ENCODE measurements at places on chromosomes 4 and X. TPM values are rescaled to one million over a fixed set of nuclear protein-coding genes. Genes with fewer than 3 reads are reported as not detected.

- H3K27me3 ChIP-seq, result no peaks in the 10 kb centered on the region
- peak; percentile 31 for DNase-seq
- H3K4me3 ChIP-seq, result no peak overlapping the region
- H3K27ac ChIP-seq, result no peak overlapping the region
Observed at GRCh38 chr4:54840992-54841768, 183.4 kb downstream of the KIT start.

DNA sequence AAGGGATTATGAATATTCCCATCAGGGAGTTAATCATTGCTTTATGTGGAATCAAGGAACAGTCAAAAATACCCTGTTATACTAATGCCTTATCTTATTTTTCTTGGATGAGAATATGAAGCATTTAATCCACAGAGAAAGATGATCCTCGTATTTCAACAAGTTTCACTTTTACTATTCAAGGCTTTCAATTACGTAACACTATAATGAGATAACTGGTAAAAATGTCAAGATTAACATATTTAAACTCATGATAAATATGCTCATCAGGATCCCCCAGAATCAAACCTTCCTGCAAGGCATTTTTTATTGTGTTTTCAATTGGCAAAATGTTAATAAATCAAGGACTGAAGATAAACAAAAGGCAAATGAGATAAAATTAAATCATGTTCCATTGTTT lies 5.1 kb downstream of the ZXDA start:
- H3K27me3 ChIP-seq, result no peaks in the 10 kb centered on the region
- H3K4me3 ChIP-seq, result no peak overlapping the region
- peaks cover 17% of the 10 kb centered on the region for H3K4me1 ChIP-seq
- H3K27ac ChIP-seq, result peak overlapping the region; percentile 53

- H3K36me3 ChIP-seq, result no peaks in the 10 kb centered on the region
- no peak overlapping the region for H3K4me3 ChIP-seq
- DNase-seq, result no peak
- H3K27me3 ChIP-seq, result no peaks in the 10 kb centered on the region
- H3K4me1 ChIP-seq, result no peaks in the 10 kb centered on the region
Observed at GRCh38 chr4:27662426-27662825, 801.8 kb downstream of the STIM2 start.

DNA sequence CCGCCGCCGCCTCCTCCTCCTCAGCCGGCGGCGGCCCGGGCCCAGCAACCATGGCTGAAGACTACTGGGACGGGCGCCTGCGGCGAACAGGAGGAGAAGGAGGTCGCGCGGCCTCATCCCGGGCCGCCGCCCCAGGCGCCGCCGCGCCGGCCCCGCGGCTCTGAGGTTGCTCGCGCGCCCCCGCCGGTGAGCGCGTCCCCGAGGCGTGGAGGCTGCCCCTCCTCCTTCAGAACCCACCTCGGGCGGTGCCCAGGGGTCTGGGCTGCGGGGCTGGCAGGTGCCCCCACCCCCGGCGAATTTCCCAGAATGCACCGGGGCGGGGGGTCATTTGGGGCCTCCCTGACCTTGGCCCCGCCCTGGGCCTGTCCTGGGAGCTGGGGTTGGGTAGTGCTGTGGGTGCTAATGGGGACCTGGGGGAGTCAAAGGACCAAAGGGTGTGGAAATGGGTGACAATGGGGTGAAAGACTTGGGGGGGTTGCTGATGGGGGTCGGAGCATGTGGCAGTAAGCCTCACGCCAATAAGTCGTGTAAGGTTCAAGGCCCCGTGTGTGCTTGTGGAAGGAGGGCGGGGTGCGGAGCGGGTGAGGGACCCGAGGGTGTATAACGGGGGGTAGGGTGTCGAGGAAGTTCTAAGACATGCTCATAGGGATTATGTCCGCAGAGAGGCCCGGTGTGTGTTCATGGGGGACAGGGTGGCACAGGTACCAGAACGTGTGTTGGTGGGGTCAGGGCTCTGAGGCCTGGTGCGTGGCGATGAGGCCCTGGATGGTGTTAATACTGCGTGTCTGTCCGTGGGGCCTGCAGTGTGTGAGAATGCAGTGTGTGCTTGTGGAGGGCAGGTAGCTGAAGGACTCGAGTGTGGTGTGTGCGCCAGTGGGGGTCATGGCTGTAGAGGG lies 687 bp downstream of the CDK16 start:
- peak overlapping the region; percentile 83 for H3K4me3 ChIP-seq
- peaks cover 38% of the 10 kb centered on the region for H3K4me1 ChIP-seq
- H3K27ac ChIP-seq, result peak overlapping the region; percentile 93
- no peaks in the 10 kb centered on the region for H3K27me3 ChIP-seq

DNA sequence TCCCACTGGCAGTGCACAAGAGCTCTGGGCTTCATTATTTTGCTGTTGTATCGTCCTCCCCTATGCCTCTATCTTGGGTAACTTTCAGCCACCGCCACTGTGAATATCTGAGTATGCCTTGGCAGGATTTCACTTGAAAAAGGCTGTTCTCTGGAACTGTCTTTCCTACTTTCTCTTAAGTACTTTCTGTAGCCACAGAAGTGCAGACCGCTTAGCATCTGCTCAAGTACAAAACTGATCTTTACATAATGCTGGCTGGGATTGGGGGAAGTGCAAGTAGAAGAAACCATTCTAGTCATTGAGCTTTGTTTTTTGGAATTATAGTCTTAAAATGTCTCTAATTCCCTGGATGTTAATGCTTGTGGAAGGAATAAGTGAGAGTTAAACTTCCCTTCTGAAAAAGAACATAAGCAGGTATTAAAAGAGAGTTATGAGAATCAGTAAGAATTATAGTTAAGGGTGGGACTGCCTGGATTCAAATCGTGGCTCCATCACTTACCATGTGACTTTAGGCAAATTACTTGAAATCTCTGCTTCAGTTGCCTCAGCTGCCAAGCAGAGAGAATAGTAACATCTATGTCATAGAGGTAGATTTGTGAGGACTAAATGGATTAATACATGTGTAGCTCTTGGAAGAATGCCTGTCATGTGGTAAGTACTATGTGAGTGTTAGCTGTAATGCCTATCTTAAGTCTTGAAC lies 77.5 kb downstream of the MID1IP1 start:
- DNase-seq, result no peak
- H3K27ac ChIP-seq, result no peak overlapping the region
- H3K36me3 ChIP-seq, result no peaks in the 10 kb centered on the region
- no peak overlapping the region for H3K4me3 ChIP-seq
- H3K4me1 ChIP-seq, result no peaks in the 10 kb centered on the region
- no peaks in the 10 kb centered on the region for H3K27me3 ChIP-seq

DNA sequence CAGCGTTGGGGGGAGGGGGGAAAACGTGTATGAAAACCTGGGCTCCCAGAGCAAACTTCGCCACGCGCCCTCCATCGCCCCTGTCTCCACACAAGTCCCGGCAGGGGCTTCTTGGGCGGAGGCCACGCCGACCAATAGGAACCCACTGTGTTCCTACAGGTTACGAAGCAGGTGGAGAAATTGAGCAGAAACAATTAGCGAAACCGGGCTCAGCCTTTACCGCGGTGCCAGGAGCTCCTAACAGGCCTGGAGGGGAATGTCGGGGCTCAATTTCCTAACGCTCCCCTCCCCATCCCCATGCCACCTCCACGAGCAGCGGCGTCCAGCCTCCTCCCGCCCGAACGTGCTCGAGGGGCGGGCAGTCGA lies 589 bp upstream of the KIT start:
- peak overlapping the region; percentile 73 for H3K4me3 ChIP-seq
- H3K27ac ChIP-seq, result peak overlapping the region; percentile 28
- no peaks in the 10 kb centered on the region for H3K36me3 ChIP-seq
- peak; percentile 40 for DNase-seq
- peaks cover 35% of the 10 kb centered on the region for H3K4me1 ChIP-seq

DNA sequence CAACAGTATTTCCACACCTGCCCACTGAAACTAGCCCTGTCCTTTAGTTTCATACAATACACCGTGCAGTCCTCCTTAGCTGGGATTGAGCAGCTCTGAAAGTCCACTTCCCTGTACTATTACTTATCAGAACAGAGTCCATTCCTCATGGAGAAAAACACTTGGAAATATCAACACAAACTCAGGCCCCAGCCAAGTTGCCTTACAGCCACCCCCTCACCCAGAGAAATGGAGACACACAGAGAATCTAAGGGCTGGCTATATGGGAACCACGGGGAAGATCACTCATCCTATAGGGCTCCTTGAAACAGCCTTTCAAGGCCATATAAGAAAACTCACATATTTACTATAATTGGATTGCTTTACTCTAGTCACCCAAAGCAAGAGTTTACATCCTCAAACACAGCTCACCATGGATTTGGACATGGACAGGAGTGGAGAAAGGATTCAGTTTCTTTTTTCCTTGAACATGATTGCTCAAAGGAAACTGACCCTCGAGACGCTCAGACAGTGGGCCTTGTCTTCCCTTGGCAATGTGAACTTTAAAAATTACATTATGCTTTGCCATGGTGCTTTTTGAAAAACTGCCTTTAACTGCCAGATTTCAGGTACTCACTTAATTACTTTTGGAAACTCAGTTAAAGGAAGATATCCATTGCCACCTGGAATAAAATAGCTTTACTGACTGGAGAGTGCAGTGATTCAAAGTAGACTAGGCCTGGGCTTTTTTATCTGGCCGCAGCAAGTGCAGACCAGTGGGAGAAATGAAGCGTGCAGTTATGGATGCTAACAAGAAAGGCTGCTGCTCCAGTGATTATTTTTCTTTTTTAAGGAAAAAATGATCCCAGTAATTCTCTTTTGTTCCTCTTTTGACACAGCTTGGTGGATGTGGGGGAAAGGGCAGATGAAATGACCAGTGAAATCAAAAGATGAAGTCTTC lies 1.6 kb downstream of the SCARB2 start:
- peak overlapping the region; percentile 78 for H3K4me3 ChIP-seq
- no peak for DNase-seq
- peak overlapping the region; percentile 99 for H3K27ac ChIP-seq
- no peaks in the 10 kb centered on the region for H3K27me3 ChIP-seq
- no peaks in the 10 kb centered on the region for H3K36me3 ChIP-seq
- H3K4me1 ChIP-seq, result peaks cover 64% of the 10 kb centered on the region

- no peaks in the 10 kb centered on the region for H3K27me3 ChIP-seq
- DNase-seq, result peak; percentile 49
- no peaks in the 10 kb centered on the region for H3K4me1 ChIP-seq
- H3K4me3 ChIP-seq, result peak overlapping the region; percentile 59
- no peaks in the 10 kb centered on the region for H3K36me3 ChIP-seq
- H3K27ac ChIP-seq, result peak overlapping the region; percentile 95
Observed at GRCh38 chrX:123860983-123861382, 1.1 kb downstream of the XIAP start.

DNA sequence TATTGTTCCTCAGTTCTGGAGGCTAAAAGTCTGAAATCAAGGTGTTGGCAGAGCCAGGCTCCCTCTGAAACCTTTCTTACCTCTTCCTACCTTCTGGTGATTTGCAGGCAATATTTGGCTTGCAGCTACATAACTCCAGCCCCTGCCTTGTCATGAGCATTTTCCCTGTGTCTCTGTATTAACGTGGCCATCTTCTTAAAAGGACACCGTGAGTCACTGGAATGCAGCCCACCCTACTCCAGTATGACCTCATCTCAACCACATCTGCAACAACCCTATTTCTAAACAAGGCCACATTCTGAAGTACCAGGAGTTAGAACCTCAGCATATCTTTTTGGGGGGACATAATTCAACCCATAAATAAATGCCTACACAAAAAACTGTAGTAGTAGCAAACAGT lies 40.7 kb downstream of the FANCB start:
- H3K27ac ChIP-seq, result no peak overlapping the region
- H3K27me3 ChIP-seq, result no peaks in the 10 kb centered on the region
- no peaks in the 10 kb centered on the region for H3K36me3 ChIP-seq
- no peak overlapping the region for H3K4me3 ChIP-seq
- no peaks in the 10 kb centered on the region for H3K4me1 ChIP-seq
- DNase-seq, result no peak

DNA sequence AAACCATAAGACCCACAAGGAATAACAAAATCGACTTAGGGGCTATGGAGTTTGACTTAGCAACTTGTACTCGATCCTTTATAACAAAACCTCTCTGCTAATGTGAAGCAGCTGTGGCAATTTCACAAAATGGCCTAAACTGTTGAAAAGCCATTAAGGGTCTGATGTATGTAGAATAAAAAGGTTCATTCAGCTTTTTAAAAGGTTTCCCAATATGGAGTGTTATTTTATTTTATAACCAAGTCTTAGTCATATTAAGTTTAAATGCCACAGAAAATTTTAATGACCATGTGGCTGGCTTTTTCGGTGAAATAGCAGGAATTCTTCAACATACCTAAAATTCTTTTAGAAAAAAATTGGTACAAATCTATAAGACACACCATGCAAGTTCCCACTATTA lies 291.8 kb upstream of the HAND2 start:
- no peaks in the 10 kb centered on the region for H3K27me3 ChIP-seq
- DNase-seq, result no peak
- H3K4me3 ChIP-seq, result no peak overlapping the region
- H3K27ac ChIP-seq, result no peak overlapping the region

DNA sequence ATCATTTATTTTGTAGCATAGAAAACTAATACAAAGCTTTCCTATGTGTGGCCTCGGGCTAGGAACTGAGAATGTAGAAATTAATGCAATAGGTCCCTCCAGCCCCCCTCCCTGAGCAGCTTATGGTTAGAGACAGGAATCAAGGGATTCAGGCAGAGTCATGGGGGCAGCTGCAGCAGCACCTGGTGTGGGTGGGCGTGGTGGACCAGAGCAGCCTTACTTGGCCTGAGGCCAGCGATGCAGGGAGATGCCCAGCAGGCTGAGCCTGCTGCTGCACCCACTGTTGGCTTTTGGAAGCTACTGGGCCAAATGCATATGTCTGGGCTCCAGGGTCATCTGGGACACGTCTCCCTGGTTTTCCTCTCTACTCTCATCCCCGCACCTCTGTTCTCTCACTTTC lies 74.0 kb downstream of the STK32B start:
- peak; percentile 27 for DNase-seq
- H3K4me3 ChIP-seq, result no peak overlapping the region
- no peaks in the 10 kb centered on the region for H3K4me1 ChIP-seq

XAGE2 gene
- polyA plus RNA-seq, result not detected

CHRNA9 gene
- 0.31 TPM for polyA plus RNA-seq

RPA4 gene
- 0.15 TPM for polyA plus RNA-seq

NLGN4X gene
- polyA plus RNA-seq, result 0.38 TPM

Measured in stomach (tissue), 19 donors.